ENCODE measurements at places on chromosomes 5 and 9.

GRCh38 chr5:150410524-150411244, 2.0 kb downstream of the CD74 start:
- DNase-seq = peak; percentile 69

GRCh38 chr5:181039931-181040630, at the start of gene BTNL9:
BTNL9 (plus strand) TSS chr5:181040266; CDS start chr5:181045490, 5,224 bp downstream.
- no peak for DNase-seq

- no peak for DNase-seq
Observed at GRCh38 chr9:32709871-32710270, 73.5 kb upstream of the TMEM215 start.

GRCh38 chr9:14532456-14533115, 160.6 kb downstream of the ZDHHC21 start:
- no peak for DNase-seq

DNA sequence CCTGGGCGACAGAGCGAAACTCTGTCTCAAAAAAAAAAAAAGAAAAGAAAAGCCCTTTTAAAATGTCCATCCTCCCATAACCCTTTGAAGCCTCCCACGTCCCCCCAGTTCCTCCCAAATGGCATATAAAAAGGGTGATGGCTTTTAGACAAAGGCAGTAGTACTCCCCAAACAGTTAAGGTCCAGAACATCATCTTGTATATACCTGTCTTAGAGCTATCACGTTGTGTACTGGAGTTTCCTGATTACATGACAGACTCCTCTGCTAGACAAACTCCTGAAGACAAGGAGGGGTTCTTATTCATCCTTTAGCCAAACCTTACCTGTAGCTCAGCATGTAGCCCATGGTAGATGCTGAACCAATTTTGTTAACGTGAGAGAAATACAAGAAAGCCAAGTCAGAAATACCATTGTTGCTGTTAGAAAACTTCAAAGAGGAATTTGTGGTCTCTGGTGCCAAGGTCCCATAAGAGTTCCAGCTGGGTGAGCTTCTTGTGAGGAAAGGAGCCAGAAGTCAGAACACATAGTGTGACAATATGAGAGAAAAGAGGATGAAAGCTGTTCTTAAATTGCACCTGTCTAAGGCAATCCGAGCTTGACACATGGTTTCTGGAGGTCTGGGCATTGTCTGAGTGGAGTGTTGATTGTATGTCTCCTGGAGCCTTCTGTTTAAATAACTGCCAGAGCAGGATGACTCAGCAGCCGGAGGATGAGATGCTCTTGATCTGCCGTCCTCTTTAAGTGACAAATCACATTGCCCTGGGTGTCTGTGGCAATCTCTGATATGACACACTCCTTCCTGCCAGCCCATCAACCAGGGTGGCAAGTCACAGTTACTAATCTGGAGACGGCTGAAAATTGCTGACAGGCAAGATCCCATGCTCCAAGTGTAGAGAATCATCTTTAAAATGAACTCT, 69.1 kb downstream of the ARRDC3 start:
- DNase-seq = peak; percentile 98

GRCh38 chr9:125626187-125626586, 80.8 kb downstream of the MAPKAP1 start:
- peak; percentile 51 for DNase-seq

- DNase-seq = no peak
Observed at GRCh38 chr5:72282878-72283277, 37.2 kb downstream of the MRPS27 start.

Data from PC-9 (cell line).